Aorta (tissue), 5 donors: ENCODE measurements at places on chromosomes 7 and 10. TPM values are rescaled to one million over a fixed set of nuclear protein-coding genes. Genes with fewer than 3 reads are reported as not detected.

DNA sequence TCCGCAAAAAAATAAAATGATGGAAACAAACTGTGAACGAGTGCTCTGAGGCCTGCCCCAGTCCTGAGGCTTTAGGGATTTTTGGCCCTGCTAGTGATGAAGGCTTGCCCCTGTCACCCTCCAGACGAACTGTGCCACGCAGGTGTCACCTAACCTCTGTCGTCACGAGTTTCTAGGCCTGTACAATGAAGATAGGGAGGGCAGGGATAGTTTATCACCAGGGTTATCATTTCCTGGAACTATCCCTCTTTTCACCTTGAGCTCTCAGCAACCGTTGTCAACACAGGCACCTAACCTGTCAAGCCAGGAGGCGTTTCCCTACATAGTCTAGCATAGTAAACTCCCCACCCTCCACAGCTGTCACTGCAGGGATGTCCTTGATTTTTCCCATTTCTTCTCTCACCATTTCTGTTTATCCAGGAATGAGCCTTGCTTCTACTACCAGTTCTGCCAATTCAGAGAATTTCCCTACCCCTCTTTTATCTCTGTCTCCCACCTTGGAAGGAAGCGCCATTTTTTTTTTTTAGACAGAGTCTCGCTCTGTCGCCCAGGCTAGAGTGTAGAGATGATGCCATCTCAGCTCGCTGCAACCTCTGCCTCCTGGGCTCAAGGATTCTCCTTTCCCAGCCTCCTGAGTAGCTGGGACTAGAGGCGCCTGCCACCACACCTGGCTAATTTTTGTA is 2.2 kb upstream of the ACHE start:
- DNase-seq, result no peak

DNA sequence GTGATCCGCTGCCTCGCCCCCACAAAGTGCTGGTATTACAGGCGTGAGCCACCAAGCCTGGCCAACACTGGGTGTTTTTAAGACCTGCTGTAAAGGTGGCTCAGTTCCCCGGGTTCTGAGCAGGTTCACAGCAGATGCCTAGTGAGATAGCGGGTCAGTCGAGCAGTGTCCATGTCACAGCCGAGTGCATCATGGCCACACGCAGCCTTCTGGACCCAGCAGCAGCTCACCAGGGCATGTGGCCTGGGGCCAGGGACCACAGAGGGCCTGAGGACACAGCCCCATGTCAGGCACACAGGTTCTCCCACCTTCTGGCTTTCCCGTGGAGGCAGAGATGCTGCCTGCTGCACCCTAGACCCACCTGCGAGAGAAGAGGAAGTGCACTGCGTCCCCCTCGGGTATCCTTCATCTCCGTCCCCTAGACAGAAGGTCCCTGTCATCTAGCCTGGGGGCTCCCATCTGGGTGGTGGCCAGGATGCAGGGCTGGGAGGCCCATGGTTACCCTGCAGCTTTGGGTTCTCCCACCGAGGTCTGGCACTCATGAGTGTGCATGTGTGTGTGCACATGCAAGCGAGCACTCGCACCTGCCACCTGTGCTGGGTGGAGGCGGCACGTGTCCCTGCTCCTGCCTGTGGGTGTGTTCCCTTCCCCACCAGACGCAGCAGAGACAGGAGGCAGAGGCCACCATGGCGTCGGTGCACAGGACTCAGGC is 98.6 kb downstream of the NKX6-2 start:
- DNase-seq, result peak; percentile 62

DNA sequence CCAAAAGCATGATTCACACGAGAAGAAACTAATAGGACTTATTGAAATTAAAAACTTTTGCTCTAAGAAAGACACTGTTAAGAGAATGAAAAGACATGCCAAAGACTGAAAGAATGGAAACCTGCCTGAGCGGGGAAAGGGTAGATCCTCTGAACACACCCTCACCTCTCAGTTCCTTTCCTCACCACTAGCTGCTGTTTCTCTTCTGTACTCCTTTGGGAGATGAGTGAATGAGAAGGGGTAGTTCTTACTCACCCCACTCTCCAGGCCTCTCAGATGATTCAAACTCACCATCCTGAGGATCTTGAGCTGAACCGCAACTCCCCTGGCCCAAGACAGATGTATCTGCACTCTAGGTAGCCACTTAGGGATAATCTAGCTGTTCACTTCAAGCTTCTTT is 41.9 kb downstream of the IQUB start:
- no peak for DNase-seq

GRCh38 chr7:127107601-127108007 is 145.1 kb downstream of the GRM8 start:
- DNase-seq, result no peak

DNA sequence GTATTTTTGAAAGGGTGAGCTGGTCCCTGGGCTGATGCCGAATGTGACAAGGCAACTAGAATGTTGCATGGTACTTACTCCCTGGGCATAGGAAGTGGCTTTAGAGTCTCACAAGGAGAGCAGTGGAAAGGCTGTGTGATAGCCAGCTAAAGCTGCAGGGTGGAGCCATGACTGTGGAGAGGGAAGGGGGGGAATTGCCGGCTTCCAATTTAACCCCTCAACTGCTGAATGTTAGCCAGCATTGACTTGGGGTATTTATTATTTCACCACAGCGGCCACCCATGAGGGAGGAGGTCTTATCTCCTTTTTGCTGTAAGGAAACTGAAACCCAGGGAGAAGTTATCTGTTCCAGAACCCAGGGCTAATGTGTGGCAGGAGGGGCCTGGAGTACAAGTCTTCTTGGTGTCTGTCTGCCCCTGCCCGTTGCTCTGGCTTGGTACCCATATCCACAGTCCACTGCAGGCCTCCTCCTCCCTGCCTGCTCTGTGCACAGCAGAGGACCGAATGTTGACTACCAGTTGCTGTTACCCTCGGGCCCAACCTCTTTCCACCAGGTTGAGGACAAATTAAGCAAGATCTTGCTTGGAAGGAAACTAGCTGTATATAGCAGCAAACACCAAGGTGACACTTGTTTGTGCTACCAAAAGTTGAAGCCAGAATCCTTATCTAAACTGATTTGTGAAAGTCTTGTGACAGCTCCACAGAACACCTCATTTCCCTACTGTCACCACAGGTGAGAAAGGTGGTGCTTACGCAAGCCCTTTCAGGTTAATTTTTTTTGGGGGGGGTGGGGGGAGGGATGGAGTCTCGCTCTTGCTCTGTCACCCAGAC is 37.6 kb downstream of the WBP1L start:
- DNase-seq, result no peak

TSPAN33 gene
- total RNA-seq, result 8.3 TPM

DNA sequence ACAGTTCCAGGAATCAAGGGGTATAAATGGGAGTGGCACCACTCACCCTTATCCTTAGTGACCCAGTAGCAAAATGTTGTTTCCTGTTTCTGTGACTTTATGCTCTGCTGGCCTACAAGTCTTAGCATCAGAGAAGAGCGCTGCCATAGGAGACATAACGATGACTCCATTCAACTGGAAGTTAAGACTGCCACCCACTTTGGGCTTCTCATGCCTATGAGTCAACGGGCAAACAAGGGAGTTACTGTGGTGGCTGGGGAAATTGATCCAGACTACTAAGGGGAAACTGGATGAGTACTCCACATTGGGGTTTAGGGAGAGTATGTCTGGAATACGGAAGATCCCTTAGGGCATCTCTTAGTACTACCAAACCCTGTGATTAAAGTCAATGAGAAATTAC is 40.6 kb upstream of the PIK3CG start:
- DNase-seq, result no peak

ASB10 gene
- total RNA-seq, result not detected

- no peak for DNase-seq
Observed at GRCh38 chr10:34585422-34586112, 229.5 kb downstream of the PARD3 start.

DNA sequence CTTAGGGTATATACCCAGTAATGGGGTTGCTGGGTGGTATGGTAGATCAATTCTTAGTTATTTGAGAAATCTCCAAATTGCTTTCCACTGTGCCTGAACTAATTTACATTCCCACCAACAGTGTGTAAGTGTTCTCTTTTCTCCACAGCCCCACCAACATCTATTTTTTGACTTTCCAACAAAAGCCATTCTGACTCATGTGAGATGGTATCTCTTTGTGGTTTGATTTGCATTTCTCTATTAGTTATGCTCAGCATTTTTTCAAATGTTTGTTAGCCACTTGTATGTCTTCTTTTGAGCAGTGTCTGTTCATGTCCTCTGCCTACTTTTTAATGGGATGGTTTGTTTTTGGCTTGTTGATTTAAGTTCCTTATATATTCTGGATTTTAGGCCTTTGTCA is 66.4 kb downstream of the MGAM2 start:
- DNase-seq, result no peak

- DNase-seq, result no peak
Observed at GRCh38 chr7:80520199-80520598, 8.3 kb upstream of the GNAT3 start.

DNA sequence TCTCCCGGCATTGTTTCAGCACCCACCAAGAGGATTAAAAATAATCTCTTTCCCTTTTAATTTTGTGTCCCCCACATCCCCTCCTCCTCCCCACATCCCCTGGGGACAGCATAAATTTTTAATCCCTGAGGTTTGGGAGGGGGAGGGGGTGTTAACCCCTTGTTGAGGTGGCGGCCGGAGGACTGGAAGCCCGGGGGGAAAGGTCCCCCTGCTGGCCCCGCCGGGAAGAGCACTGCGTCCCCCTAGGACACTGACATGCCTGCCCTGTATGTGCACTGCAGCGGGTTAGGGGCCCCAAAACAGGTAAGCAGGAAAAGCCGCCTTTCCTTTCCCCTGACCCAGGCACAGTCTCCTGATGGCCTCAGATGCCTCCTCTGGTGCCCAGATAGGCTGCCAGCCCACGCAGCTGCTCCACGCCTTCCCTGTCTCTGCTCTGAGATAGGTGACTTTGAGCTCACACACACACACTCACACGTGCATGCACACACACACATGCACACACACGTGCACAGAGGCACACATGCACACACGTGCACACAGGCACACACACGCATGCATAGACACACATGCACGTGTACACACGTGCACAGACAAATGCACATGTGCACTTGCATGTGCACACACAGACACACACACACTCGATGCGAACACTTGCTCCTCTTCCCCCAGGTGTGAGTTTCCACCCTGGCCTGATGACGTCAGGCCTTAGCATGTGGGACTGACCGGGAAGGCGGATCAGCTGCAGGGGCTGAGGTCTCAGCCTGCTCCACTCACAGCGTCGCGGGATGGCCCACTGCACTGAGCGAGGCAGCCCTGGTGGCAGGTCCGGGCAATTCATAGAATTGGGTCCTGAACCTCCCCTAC is 12.3 kb downstream of the CNPY1 start:
- peak; percentile 76 for DNase-seq

GRCh38 chr10:4343091-4343490 is 482.9 kb upstream of the AKR1E2 start:
- no peak for DNase-seq

OR13A1 gene
- total RNA-seq, result not detected

TMEM196 gene
- 0.30 TPM for total RNA-seq

STX1A gene
- total RNA-seq, result 10.2 TPM

CDC14C gene
- total RNA-seq, result not detected

ACTR3C gene
- 1.2 TPM for total RNA-seq

PNLIP gene
- 2.7 TPM for total RNA-seq

EVX1 gene
- total RNA-seq, result not detected

SBDS gene
- 242 TPM for total RNA-seq

- no peak for DNase-seq
Observed at GRCh38 chr7:134804351-134804750, 24.9 kb downstream of the CALD1 start.

DNA sequence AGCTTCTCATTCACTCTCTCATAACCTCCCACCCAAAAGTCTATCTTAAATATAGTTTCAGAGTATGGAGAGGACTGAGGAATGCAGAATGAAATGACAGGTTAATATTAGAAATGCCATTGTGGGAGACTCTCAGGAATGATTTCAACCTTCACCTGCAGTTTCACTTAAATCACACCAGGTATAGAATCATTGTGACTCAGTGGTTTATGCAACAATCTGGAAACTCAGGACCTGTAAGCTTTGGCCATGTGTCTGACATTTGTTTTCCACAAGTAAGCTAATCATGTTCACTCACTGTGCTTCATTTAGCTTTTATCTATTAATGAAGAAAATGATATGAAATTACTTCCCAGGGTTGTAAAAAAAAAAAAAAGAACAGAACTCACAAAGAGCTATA is 8.7 kb upstream of the PTPN12 start:
- no peak for DNase-seq

DNA sequence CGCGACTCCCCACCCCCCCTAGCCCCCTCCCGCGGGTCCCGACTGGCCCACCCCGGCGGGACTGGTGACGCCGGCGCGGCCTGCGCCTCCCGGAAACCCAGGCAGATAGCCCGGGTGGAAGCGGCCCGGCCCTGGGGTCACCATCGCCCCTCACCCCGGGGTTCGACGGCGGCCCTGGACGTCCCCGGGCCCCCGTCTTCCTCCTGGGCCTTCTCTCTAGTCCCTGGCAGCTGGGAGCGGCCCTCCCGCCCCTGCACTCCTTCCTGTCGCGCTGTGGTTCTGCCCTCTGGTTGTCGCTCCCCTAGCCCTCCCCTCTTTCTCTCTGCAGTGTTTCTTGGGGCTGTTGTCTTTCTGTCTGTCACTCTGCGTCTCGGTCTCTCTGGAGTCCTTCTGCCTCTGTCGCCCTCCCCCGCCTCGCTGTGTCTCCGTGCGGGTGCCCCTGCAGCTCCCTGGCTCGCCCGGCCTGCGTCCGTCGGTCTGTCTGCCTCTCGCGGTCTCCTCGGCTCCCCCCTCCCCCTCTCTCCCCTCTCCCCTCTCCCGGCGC is 90.5 kb upstream of the PAX2 start:
- DNase-seq, result no peak

GRCh38 chr10:127648885-127649284 is 88.1 kb upstream of the FOXI2 start:
- DNase-seq, result no peak

GRCh38 chr10:5507649-5508131 is 8.3 kb upstream of the CALML5 start:
- DNase-seq, result no peak

GRCh38 chr10:8504499-8504898 is 450.0 kb downstream of the GATA3 start:
- DNase-seq, result no peak

GRCh38 chr10:89494068-89494467 is 41.3 kb downstream of the SLC16A12 start:
- no peak for DNase-seq
